Articular chondrocyte of knee joint (primary cell): ENCODE measurements at places on chromosomes 4 and X. TPM values are rescaled to one million over a fixed set of nuclear protein-coding genes. Genes with fewer than 3 reads are reported as not detected.

CSTF2 gene
- 7.6 and 9.8 TPM in 2 replicates for total RNA-seq

FAM53A gene
- 2.3 and 3.0 TPM in 2 replicates for total RNA-seq

TSR2 gene
- total RNA-seq: 13.1 and 13.3 TPM in 2 replicates

NSG1 gene
- total RNA-seq: 0.22 TPM in 1 of 2 replicates, not detected in the other

CCDC158 gene
- total RNA-seq: 6.7 and 6.9 TPM in 2 replicates

FGB gene
- not detected in 2 replicates for total RNA-seq

JADE3 gene
- total RNA-seq: 2.9 and 4.3 TPM in 2 replicates

HMGN5 gene
- total RNA-seq: 1.4 and 2.6 TPM in 2 replicates

GABRB1 gene
- total RNA-seq: 0.91 and 1.4 TPM in 2 replicates

RAB28 gene
- total RNA-seq: 15.4 and 16.4 TPM in 2 replicates

FRMPD3 gene
- 0.32 and 0.39 TPM in 2 replicates for total RNA-seq

SPANXD gene
- total RNA-seq: not detected in 2 replicates

FAM3A gene
- 21.9 and 22.2 TPM in 2 replicates for total RNA-seq

TMPRSS11A gene
- total RNA-seq: not detected in 2 replicates

F8 gene
- 16.5 and 18.4 TPM in 2 replicates for total RNA-seq

HERC5 gene
- total RNA-seq: 1.3 and 2.9 TPM in 2 replicates

MAGEA12 gene
- not detected in 2 replicates for total RNA-seq

SHOX gene
- total RNA-seq: 2.2 and 3.2 TPM in 2 replicates

NHSL2 gene
- total RNA-seq: 0.26 and 0.32 TPM in 2 replicates

CENPVL2 gene
- total RNA-seq: not detected in 2 replicates

GABRE gene
- total RNA-seq: 15.4 and 22.9 TPM in 2 replicates

PLS3 gene
- 218 and 253 TPM in 2 replicates for total RNA-seq

GIMD1 gene
- not detected in 2 replicates for total RNA-seq

CT45A3 gene
- total RNA-seq: not detected in 2 replicates

XK gene
- total RNA-seq: 0.13 and 0.22 TPM in 2 replicates

SRPX gene
- 6.3 and 7.2 TPM in 2 replicates for total RNA-seq

SOWAHD gene
- total RNA-seq: 0.13 and 0.32 TPM in 2 replicates

PTPN13 gene
- total RNA-seq: 24.0 and 44.3 TPM in 2 replicates

TMEM150C gene
- total RNA-seq: 1.2 and 5.4 TPM in 2 replicates

TCEAL6 gene
- not detected in 2 replicates for total RNA-seq

FAM50A gene
- total RNA-seq: 30.6 and 36.6 TPM in 2 replicates

GRK4 gene
- total RNA-seq: 5.1 and 8.1 TPM in 2 replicates

KLKB1 gene
- total RNA-seq: 0.26 and 0.54 TPM in 2 replicates

MGARP gene
- total RNA-seq: 38.8 and 49.7 TPM in 2 replicates

F8A3 gene
- 1.8 and 2.9 TPM in 2 replicates for total RNA-seq

ZCCHC18 gene
- 0.22 and 0.26 TPM in 2 replicates for total RNA-seq

SCML2 gene
- total RNA-seq: 3.8 and 4.2 TPM in 2 replicates

MBNL3 gene
- total RNA-seq: 8.0 and 12.9 TPM in 2 replicates

APEX2 gene
- 5.4 and 7.5 TPM in 2 replicates for total RNA-seq

CT45A2 gene
- total RNA-seq: not detected in 2 replicates

DDX60 gene
- 19.3 and 27.3 TPM in 2 replicates for total RNA-seq

MND1 gene
- 3.8 and 5.6 TPM in 2 replicates for total RNA-seq

SORCS2 gene
- total RNA-seq: 4.2 and 11.1 TPM in 2 replicates
